Breast epithelium (tissue), 4 donors: ENCODE measurements at places on chromosomes 2 and 18. TPM values are rescaled to one million over a fixed set of nuclear protein-coding genes. Genes with fewer than 3 reads are reported as not detected.
A peak's percentile ranks its signal among the peaks of the same experiment; 100 is the strongest.

- no peak for DNase-seq
- no peak overlapping the region for H3K27ac ChIP-seq
- no peaks in the 10 kb centered on the region for H3K27me3 ChIP-seq
- H3K36me3 ChIP-seq = no peaks in the 10 kb centered on the region
- no peaks in the 10 kb centered on the region for H3K4me1 ChIP-seq
Observed at GRCh38 chr18:44916429-44917207, 235.9 kb downstream of the SETBP1 start.

GRCh38 chr2:1702186-1702565 lies 42.1 kb downstream of the PXDN start:
- no peaks in the 10 kb centered on the region for H3K27me3 ChIP-seq
- no peak for DNase-seq
- no peak overlapping the region for H3K4me3 ChIP-seq
- peak overlapping the region; percentile 19 for H3K27ac ChIP-seq

DNA sequence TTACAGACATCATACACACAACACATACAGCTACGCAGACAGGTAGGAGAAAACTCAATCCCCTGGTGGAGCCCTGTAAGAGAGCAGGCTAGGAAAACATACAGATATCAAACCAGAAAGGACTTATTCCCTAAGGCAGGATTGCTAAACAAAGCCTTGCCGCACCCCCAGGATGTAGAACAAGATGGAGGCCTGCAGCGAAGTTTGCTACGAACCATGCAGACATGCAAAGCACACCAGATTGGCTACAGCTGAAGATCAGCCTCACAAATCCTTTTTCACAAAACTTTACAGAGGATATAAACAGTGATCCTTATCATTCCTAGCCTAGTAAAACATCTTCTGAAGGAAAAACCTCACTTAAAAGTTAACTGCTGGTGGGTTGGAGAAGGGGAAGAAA lies 28.3 kb downstream of the C18orf54 start:
- no peaks in the 10 kb centered on the region for H3K36me3 ChIP-seq
- no peaks in the 10 kb centered on the region for H3K27me3 ChIP-seq
- H3K4me3 ChIP-seq = no peak overlapping the region
- no peak overlapping the region for H3K27ac ChIP-seq

DNA sequence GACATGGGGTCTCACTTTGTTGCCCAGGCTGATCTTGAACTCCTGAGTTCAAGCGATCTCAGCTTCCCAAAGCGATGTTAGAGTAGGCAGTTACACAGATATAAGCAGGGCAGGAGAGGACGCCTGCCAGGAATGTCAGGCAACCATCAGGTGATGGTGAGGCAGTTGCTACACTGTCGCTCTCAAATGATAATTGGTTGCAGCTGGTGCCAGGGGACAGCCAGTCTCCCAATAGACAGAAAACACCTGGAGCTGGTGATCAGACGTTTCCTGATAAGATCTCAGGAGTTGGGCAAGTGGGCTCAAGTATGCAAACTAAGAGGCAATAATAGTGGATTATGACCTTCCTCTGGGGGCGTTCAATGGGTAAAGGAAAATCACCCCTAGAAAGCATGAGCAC lies 163.1 kb upstream of the RGPD4 start:
- no peak overlapping the region for H3K27ac ChIP-seq
- DNase-seq = no peak
- H3K4me3 ChIP-seq = no peak overlapping the region
- H3K36me3 ChIP-seq = no peaks in the 10 kb centered on the region
- H3K4me1 ChIP-seq = no peaks in the 10 kb centered on the region
- no peaks in the 10 kb centered on the region for H3K27me3 ChIP-seq

GRCh38 chr2:191128172-191128910 lies 22.5 kb downstream of the STAT4 start:
- no peak for DNase-seq
- no peaks in the 10 kb centered on the region for H3K4me1 ChIP-seq
- H3K4me3 ChIP-seq = no peak overlapping the region
- H3K36me3 ChIP-seq = no peaks in the 10 kb centered on the region
- H3K27ac ChIP-seq = no peak overlapping the region

GRCh38 chr2:235860111-235860510 lies 308.1 kb downstream of the GBX2 start:
- no peak overlapping the region for H3K27ac ChIP-seq
- H3K4me3 ChIP-seq = no peak overlapping the region
- H3K36me3 ChIP-seq = no peaks in the 10 kb centered on the region
- no peak for DNase-seq
- H3K27me3 ChIP-seq = no peaks in the 10 kb centered on the region

Gene STAT4
- total RNA-seq = 5.9 TPM

Gene MFF
- 120 TPM for total RNA-seq

Gene PIEZO2
- 26.2 TPM for total RNA-seq

Gene AAK1
- total RNA-seq = 54.0 TPM

Gene MOGAT1
- total RNA-seq = not detected
